ENCODE measurements at places on chromosomes 4 and X. TPM values are rescaled to one million over a fixed set of nuclear protein-coding genes. Genes with fewer than 3 reads are reported as not detected.
A peak's percentile ranks its signal among the peaks of the same experiment; 100 is the strongest.

Gene ANOS1
- total RNA-seq, result 0.22 TPM

- DNase-seq, result no peak
Observed at GRCh38 chr4:174855050-174855449, 26.0 kb upstream of the GLRA3 start.

DNA sequence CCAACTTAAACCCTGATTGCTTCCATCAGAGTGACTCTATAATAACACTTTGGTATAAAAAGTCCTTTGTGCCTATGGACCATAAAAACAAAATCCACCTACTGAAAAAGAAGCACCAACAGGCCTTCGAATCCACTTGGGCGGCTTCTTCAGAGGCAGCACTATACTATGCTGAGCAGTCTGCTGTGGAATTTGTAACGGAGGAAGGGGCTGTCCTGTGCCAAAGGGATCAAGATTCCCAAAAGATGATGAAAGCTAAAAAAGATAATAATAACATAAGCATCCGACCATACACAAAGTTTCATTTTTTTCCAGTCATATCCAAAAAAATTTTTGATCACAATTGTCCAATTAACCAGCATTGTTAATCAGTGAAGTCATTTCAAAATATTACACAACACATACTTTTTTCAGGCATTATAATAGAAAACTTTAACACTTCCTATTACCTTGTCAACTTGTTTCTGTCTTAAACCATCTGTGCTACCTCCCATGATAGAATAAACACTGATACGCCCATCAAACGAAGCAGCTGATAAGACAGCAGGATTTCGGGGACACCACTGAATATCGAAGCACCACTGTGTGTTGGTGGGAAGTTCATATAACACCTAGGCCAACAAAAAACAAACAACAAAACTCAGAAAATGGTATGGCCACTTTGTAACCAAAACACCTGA, 24.1 kb downstream of the SEC31A start:
- DNase-seq, result no peak

GRCh38 chrX:144715337-144715736, 532.0 kb upstream of the SPANXN1 start:
- DNase-seq, result no peak

DNA sequence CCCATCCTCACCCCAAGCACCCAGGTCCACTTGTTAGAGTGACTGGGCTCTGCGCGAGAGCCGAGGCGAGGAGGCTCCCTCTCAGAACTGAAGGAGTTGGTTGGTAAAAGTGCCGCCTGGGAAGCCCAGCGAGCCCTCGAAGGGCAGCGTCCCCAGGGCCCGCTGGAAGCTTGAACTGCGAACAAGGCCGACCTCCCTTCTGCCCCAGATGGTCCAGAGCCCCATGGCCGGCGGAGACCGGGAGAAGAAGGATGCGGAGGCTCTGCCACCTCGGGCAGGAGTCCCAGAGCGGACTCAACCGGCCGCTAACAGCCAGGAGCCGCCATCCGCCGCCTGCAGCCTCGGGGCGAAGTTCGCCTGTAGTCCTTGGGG, 116.3 kb upstream of the TEX13C start:
- DNase-seq, result no peak

- no peak for DNase-seq
Observed at GRCh38 chrX:40531056-40531826, 49.5 kb upstream of the ATP6AP2 start.

Gene TEX11
- total RNA-seq, result not detected

GRCh38 chrX:23902419-23902818, 5.3 kb downstream of the APOO start:
- peak; percentile 61 for DNase-seq

DNA sequence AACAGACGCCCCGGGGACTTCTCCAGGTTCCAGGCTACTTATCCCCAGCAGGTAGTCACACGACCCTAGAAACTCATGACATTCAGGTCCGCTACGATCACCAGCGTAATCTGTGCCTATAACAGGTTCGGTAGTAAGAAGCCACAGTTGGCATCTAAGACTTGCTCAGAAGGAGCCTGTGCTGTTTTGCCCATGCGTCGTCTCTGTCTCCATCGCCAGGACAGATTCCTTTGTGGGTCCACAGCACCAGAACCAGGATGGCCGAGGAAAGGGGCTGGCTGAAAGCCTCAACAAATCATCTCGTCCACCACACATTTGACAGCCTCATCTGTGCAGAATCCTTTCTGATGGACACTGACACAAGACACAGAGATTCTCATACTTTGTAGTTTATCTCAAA, 319.5 kb upstream of the AGA start:
- no peak for DNase-seq

Gene ANKRD50
- 6.8 TPM for total RNA-seq

Gene PCYT1B
- total RNA-seq, result 0.57 TPM

DNA sequence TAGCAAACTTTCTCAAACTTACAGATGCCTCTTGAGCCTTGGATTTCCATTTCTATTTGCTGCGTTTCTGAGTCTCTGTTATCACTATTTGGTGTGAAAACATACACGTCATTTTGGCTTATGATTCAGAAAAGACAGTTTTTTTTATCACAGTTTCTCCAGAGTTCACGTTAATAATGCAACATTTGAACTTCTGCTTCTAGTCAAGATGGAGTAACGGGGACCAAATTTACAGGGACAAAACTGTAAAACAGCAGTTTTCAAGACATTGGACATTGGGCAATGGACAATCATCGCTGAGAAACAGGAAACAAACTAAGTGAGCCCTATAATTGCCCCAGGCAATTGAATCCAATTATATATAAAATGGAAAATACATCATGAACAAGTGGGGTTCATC, 36.2 kb upstream of the TASL start:
- no peak for DNase-seq

DNA sequence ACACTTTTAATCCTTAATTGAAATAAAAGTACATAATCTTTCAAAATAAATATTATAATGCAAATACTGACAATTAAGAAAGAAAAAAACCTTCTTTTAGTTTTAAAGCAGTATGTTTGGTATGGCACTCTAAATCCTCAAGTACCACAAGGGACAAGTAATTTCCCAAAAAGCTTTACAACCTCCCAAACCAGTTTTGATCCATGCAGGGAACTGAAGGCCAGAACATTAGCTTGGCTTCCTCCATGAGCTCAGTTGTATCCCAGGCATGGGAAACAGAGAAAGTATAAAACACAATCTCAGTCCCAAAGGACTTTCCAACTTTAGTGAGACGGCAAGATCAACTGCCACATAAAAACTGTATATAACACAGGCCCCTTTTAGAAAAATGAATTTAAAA, 82.2 kb downstream of the ZNF330 start:
- no peak for DNase-seq

DNA sequence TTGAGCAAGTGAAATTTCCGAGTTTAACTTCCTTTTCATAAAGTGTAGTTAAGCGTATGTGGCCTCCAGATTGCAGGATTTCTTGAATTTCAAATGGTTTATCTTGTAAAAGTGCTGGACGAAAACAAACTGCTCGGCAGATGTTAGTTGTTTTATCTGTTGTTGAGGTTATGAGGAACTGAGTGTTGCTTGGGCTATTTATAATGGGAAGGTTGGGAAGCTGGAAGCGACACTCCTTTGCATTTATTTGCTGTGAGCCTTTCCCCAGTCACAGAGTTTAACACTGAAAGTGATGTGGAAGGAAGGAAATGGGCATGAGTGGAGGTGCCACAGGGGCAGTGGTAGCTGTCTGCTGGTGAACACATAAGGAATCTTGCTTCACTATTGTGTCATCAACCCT, 284.9 kb downstream of the PCDH7 start:
- no peak for DNase-seq

DNA sequence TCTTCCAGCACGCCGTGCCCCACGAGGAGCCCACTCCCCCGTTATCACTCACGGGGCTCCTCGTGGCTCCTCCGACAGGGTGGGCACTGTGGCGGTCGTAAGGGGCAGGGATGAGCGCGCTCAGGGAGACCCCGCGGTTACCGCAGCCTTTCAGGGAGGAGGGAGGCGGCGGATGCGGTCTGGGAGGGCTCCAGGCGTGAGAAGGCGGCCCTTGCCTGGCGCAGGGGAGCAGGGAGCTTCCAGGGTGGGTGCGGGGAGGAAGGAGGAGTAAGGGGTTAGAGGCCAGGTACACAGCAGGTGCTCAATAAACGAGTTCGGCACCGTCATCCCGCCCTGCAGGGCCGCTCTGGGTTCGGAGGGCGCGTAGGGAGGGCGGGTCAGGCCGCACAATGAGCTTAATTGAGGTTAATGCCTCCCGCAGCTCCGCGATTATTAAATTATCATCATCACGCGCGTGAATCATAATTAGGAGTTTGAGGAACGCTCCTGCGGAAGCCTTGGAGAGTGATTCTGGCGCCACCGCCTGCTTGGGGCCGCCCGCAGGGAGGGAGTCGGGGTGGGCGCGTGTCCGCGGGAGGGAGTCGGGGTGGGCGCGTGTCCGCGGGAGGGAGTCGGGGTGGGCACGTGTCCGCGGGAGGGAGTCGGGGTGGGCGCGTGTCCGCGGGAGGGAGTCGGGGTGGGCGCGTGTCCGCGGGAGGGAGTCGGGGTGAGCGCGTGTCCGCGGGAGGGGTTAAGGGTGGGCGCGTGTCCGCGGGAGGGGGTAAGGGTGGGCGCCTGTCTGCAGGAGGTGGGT, 7.6 kb upstream of the NKX1-1 start:
- DNase-seq, result no peak

DNA sequence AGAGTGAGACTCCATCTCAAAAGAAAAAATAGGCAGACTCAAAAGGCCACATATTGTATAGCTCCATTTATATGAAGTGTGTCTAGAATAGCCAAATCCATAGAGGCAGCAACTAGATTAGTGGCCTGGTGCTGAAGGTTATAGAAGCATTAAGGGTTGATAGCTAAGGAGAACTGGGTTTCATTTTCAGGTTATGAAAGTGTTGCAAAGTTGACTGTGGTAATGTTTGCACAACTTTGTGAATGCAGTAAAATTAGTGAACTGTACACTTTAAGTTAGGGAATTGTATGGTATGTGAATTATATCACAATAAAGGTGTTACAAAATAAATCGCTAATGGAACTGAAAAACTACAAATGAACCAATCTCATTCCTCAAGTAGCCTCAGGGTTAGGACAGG, 28.3 kb downstream of the TXLNG start:
- no peak for DNase-seq

All from M059J (cell line).